ENCODE measurements at places on chromosomes 16 and 17.

DNA sequence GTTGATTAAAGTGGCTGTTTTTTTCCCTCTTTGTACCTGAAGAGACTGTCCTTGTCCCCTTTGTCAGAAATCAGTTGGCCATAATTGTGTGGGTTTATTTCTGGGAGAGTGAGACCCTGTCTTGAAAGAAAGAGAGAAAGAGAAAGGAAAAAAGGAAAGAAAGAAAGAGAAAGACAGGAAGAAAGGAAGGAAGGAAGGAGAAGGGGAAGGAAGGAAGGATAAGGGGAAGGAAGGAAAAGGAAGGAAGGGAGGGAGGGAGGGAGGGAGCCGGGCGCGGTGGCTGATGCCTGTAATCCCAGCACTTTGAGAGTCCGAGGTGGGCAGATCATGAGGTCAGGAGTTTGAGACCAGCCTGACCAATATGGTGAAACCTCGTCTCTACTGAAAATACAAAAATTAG, 6.8 kb upstream of the EVPLL start:
- no peak for DNase-seq

GRCh38 chr16:57757326-57757786, 21.8 kb downstream of the KATNB1 start:
- DNase-seq: peak; percentile 93

GRCh38 chr17:74961657-74962350, 10.8 kb downstream of the HID1 start:
- peak; percentile 90 for DNase-seq

DNA sequence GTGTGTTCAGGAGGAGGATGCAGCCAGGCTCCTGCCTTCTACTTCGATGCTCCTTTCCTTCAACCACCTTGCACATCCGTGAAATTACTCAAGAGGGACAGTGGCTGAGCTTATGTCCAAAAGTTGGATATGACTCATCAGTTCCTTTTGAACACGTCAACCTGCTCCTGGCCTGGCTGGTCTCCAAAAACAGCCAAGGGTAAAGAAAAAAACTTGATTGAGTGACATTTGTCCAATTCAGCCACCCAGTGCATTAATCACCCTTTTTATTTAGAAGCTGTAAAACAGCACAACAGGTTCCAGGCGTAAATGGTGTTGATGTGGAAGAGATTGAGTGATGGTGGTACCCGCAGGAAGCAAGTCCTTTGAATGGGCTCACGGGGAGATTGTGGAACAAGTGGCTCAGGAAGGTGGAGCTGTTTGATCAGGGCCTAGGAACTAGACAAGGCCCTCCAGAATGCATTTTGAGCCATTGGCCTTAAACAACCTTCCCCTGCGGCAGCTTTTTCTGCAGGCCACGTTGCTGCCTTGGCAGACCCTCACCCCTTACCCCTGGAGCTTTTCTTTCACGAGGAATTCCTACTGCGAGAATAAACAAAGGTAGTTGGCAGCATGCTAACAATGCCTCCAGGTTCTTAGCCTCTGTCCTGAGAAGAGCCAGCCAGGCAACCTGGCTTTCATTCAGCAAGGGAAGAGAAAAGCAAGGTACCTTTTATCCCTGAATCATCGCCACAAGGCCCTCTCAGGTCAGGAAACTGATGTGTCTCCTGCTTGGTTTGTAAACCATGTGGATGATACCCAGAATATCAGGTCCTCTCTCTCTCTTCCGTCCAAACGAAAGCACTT, 173.3 kb upstream of the CACNG5 start:
- DNase-seq: no peak

GRCh38 chr16:88390735-88391134, 8.0 kb downstream of the ZNF469 start:
- DNase-seq: no peak

DNA sequence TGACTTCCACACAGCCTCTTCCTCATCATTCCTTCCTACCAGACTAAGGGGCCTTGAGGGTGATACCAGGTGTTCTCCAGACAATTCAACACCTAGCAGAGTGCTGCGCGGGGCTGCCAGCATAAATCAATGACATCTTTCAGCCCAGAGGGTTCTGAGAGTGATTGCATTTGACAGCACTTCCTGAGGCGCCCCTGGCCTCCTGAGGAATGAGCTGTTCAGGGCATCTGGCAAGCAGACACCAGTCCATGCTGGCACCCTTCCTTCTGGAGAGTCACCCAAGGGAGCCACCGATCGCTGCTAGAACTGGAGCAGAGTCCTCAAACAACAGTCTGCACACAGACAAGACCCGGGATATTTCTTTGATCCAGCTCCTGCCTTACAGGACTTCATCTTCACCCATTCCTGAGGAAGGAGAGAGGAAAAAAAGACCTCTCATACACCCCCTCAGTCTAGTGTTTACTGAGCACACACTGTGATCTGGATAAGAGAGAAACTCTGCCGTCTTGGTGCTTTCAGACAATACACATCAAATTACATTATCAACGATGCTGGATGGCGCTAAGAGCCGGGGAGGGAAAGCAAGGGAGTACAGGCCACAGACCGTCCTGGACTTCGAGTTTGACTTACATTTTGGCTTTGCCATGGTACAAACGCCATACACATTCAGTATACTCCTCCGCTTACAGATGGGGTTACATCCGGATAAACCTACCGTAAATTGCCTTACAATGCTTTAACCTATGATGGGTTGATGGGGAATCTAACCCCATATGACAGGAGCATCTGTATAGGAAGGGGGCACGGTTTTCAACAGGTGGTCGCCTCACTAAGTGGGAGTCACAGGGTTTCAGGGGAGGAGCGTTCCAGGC, 23.0 kb downstream of the NPTX1 start:
- DNase-seq: no peak

GRCh38 chr16:47634727-47635126, 173.6 kb downstream of the PHKB start:
- no peak for DNase-seq

GRCh38 chr16:50244140-50244503, 22.2 kb upstream of the ADCY7 start:
- DNase-seq: no peak

- no peak for DNase-seq
Measured at GRCh38 chr17:9887508-9887907, 17.6 kb downstream of the RCVRN start.

- DNase-seq: no peak
Measured at GRCh38 chr16:29644338-29644857, 18.6 kb upstream of the SPN start.

DNA sequence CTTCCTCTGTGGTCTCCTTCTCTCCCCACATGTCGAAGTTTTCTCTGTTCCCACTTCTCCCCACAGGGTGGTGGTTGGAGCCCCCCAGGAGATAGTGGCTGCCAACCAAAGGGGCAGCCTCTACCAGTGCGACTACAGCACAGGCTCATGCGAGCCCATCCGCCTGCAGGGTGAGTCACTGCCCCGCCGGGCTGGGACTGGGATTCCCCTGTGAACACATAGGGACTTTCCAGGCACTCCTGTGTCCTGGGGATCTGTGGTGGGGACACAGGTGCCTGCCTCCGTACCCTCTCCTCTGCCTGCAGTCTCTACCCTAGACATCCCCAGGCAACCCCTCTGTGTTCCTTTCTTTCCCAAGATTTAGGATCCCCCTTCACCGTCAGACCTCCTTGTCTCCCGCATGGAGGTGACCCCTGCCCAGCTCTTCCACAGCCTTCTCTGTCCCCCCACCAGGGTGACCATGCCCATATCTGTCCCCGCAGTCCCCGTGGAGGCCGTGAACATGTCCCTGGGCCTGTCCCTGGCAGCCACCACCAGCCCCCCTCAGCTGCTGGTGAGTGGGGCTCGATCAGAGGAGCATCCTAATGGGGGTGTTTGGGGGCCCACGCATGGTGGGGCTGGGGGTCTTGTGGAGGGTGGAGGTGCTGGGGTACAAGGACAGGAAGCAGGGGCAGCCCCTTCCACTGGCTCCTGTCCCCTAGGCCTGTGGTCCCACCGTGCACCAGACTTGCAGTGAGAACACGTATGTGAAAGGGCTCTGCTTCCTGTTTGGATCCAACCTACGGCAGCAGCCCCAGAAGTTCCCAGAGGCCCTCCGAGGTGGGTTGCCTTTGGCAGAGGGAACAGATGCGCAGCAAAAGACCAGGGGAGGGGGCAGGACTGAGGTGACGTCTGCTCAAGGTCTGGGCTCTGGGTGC, 5.8 kb downstream of the ITGAM start:
- peak; percentile 81 for DNase-seq

- DNase-seq: no peak
Measured at GRCh38 chr16:12349936-12350850, 373.7 kb downstream of the SNX29 start.

DNA sequence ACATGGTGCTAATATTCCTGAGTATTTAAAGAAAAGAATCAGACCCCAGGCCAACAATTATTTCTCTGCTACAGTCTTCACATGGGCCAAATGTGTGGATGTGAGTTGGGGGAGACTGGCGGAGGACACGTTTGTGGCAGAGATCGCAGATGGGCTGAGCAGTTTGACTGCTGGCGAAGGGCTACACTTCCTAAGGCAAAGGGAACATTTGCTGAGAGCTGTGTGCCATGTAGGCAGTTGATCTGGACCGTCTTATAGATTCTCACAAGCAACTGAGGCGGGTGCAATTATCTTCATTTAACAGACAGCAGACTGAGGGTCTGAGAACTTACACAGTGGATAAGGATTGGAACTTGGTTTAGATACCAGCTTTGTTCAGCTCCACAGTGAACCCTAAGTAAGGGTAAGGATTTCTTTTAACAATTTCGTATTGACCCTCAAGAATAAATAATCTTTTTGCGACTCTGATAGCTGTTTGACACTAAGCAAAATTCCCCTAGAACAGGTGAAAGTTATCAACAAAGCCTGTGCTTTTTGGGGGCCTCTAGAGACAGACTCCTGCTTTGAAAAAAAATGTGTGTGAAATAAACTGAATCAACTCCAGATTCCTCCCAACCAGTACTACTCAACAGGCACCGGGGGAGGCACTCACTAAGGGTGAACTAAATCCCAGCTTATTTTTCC, 55.3 kb downstream of the TBX4 start:
- DNase-seq: no peak

DNA sequence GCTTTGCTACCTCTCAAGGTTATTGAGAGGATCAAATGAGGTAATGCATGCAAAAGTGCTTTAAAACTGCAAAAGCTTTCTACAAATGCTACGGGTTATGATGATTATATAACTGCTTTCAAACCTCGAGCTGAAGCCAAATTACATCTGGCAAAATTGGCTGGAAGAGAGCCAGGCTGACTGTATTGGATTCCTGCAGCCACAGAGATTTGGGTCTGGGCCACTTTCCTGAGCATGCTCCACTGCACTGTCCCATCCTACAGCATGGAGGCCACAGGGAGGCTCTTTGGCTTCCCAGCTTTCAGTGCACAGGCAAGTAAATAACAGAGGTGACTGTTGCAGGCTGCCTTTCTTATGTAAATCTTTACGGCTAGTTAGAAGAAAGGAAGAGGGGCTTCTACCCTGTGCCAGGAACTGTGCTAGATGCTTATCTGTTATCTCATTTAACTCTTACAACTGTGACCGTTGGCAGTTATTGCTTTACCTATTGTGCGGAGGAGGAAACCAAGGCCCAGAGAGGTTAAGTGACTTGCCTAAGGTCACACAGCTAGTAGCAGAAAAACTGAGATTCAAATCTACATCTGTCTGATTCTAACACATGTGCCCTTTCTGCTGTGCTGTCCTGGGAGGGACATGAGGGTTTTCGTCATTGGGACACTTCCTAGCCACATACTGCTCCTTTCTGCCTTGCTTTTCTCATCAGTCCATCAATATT, 121.8 kb downstream of the SPACA3 start:
- DNase-seq: no peak

DNA sequence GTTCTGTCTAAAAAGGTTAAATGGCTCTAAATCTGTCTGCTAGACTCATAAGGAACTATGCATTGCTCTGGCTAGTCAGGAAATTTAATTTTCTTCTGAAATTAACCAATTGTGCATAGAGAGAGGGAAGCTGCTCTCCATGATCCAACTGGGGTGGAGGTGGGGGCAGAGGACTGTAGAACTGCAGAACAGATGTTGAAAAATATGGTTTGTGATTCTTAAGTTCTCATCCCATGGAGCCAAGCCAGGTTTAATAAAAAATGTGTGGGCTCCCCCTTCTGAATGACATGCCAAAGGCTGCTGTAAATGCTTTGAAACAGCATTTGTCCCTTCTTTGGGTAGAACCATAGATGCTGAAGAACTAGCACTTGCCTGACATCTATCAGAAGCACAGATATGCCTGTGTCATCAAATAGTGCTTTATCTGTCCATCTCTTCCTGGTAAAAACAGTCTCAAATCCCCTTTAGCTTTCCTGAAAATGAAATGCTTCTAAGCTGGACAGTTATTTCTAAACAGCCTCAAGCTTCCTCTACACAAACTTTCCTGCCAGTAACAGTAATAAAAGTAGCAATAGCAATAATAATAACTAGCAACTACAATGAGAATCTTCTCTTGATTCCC, 221.4 kb downstream of the CDH8 start:
- no peak for DNase-seq

DNA sequence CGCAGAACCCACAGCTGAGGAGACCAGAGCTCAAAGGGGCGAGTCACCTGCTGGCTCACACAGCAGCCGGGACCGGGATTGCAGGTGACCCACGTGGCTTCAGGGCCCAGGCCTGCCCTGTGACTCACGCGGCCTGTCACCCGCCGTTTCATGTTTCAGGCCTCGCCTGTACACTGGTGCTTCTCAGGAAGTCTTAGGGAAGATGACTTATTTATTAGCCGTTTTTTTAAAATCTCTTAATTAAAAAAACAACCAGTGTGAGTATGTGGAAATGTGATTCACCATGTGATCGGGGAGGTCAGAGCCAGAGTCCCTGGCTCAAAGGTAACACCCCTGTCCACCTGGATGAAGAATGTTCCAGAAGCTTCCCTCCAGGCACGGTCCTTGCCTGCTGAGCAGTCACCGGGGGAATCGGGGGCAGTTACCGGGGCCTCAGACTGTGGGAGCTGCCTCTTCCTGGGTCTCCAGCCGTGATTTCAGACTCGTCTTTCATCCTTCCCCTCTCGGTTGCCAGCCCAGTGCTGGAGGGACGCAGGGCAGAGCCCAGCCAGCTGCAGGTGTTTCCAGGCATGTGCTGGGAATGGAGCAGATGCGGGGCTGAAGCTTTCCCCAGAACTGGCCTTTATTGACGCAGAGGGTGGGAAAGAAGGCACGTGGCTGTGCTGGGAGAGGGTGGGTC, 49.3 kb downstream of the CMIP start:
- DNase-seq: peak; percentile 37

DNA sequence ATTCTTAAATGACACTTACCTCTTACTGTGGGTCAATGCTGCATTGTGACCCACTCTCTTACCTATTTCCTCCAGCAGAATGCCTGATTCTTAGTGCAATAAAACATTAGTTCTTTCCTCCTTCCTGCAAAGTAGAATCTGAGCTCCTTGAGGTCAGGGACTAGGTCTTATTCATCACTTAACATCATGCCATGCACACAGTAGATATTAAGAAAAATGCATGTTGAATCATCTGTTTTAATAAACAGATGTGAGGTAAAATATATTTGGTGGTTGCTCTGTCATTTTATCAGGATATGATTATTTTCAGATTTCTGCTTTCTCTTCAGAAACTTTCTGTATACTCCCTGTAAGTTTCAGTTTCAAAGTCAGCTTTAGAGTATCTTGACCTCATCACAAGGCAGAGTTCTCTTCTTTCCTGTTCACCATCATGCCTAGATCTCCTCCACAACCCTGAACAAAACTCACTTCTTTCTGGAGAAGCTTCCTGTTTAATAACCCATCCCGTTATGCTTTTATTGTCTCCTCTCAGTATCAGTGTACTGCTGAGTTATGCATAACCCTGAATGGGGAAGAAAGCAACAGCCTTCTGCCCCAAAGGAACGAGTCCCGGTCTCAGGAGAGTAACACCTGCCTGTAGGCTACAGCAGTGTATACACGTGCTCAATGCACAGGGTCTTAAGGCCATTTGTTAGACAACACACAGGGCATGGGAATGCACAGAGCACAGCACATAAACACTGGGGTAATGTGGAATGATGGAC, 30.3 kb upstream of the SUPT4H1 start:
- DNase-seq: no peak

- DNase-seq: no peak
Measured at GRCh38 chr16:21060027-21060510, 90.6 kb downstream of the DNAH3 start.

Measured in stimulated activated CD4-positive, alpha-beta T cell treated with anti-CD3 and anti-CD28 coated beads, Interleukin-2, amount 100 ng/mL, for 24 hours (primary cell).